ENCODE measurements at places on chromosomes 5 and 9.

- DNase-seq, result no peak
Measured at GRCh38 chr9:86902991-86903733, 44.1 kb downstream of the GAS1 start.

- DNase-seq, result no peak
Measured at GRCh38 chr9:129981180-129981907, 61.6 kb downstream of the FNBP1 start.

GRCh38 chr9:112869917-112870316 lies 20.8 kb downstream of the SLC46A2 start:
- no peak for DNase-seq

DNA sequence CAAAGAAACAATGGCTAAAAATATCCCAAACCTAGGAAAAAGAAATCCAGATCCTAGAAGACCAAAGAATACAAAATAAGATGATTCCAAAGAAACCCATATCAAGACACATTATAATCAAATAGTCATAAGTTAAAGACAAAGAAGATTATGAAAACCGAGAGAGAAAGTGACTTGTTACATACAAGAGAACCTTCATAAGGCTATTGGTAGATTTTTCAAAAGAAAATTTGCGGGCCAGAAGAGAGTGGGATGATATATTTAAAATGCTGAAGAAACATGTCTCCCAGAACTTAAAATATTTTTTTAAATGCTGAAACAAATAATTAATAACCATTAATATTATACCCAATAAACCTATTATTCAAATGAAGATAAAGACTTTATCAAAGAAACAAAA lies 687.3 kb downstream of the TLE4 start:
- no peak for DNase-seq

- DNase-seq, result no peak
Measured at GRCh38 chr5:6256901-6257300, 121.4 kb downstream of the MED10 start.

GRCh38 chr9:121133104-121133816 lies 58.5 kb downstream of the CNTRL start:
- no peak for DNase-seq

DNA sequence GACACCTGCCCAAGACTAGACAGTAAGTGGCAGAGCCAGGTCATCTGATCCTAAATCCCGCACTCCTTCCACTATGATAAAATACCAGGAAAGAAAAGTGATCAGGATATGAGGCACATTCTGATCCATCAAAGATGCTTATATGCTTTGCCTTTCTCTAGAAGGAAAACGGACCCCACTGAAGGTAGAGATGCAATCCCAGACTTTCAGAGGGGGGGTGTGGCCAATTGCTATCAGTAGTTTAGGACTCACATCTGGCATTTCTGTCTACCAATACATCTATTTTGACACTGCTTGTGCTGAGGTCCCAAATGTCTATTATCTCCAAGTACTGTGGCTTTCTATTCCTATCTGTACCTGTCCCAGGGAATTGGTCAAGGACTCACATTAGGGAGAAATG lies 1.7 kb downstream of the TRIM52 start:
- DNase-seq, result no peak

GRCh38 chr5:32076699-32077695 lies 97.1 kb downstream of the GOLPH3 start:
- DNase-seq, result peak; percentile 55

DNA sequence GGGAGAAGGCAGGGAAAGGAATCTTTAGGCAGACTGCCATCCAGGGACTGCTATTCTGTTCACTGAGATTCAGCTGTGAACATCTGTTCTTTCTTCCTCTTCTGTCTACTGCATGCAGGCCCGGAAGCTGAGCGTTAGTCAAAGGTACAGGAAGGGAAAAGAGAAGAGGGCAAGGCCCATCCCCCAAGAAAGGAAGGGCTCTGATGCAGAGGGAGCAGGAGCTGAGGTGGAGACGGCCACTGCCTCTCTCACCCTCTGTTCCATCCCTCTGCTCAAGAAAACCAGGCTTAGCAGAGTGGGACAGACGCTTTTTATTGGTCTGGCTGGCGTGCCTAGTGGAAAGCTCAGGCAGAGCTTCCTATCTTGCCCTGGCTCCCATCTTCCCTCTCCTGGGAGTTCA lies 57.6 kb downstream of the PFDN1 start:
- DNase-seq, result no peak

DNA sequence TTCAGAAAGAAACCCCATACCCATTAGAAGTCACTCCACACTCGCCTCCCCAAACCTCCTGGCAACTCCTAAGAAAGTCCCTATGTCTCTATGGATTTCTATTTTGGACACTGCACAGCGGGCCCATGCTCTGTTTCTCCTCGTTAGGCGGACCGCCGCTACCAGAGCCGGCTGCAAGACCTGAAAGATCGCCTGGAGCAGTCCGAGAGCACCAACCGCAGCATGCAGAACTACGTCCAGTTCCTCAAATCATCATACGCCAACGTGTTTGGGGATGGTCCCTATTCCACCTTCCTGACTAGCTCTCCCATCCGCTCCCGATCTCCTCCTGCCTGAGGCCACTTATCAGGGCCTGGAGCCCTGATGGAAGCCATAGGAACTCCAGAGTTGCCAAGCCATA lies 4.6 kb upstream of the GLE1 start:
- DNase-seq, result no peak
